Glutamatergic neuron (in vitro differentiated cells): ENCODE measurements at places on chromosomes 1 and 21. TPM values are rescaled to one million over a fixed set of nuclear protein-coding genes. Genes with fewer than 3 reads are reported as not detected.

DNA sequence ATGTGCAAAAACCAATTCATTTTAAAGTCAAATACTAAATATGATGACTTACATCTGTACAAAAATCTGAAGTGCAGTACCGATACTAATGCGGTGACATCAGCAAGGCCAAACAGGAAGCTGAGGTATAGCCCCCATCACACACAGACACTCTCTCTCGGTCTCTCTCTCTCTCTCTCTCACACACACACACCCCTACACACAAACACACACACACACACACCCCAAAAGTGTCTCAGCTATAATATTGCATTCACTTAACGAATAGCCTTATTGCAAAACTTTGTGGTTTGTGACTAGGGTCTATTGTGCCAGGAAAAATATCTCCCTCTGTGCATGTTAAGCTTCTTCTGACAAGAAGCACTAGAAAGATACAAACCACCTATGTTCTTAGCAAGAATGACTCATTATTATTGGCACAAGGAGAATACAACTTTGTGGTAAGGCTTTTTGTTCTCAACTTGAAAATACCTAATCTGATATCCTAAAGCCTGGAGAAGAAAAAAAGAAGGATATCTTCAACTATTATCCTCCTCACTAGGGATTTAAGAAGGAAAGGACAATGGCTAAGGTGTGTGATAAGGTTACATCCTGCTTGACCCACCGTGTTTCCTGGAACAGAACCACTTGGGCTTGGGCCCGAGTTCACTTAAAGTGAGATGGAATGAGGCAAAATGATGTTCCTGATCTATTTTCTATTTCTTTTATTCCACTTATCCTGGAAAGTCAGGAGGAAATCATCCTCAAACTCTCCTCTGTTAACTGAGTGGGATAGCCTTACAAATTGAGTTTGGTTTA lies 107.1 kb downstream of the NIBAN1 start:
- DNase-seq = no peak

Gene MCOLN3
- total RNA-seq = not detected

DNA sequence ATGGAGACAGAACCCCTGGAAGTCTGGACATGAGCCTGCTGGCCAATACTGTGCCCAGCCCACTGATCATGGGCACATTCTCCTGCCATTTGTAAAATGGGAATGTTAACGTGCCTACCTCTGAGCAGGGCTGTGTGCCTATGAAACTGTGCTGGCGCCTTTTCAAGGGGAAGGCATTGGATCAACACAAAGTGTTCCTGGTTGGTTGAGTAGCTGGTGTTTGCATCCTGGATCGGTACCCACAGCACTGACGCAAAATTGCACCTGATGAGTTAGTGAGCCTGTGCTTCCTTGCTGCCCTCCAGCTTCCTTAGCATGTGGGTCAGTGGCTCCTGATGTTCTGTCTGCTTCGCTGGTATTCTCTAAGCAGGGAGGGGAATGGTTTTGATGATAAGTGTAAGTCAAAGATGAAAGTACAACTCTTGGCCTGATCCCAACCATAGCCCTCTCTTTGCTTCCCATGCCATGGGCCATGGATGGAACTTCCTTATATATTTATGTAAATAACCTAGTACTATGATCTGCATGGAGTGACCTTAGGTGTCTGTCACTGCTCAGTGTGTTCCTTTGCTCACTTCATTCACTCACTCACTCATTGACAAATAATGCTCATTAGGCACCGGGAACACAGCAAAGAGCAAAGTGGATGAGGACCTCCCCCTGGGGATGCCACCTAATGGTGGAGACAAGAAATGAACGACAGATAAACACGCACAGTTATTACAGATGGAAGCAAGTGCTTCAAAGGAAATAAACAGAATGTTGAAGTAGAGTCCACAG lies 22.7 kb downstream of the MAB21L3 start:
- no peak for DNase-seq

- no peak for DNase-seq
Measured at GRCh38 chr1:71054791-71055190, 7.2 kb upstream of the PTGER3 start.

- no peak for DNase-seq
Measured at GRCh38 chr1:46804027-46804889, 5.4 kb downstream of the CYP4B1 start.

Gene IVL
- total RNA-seq = not detected

- no peak for DNase-seq
Measured at GRCh38 chr1:76082062-76082461, 7.5 kb downstream of the ST6GALNAC3 start.

- DNase-seq = peak; percentile 71
Measured at GRCh38 chr1:179081687-179082332, at the start of gene TOR3A. TOR3A (plus strand) TSS chr1:179082070; CDS start chr1:179082129, 59 bp downstream.

Gene ZNF697
- 41.9 TPM for total RNA-seq

Gene ESPN
- 25.7 TPM for total RNA-seq
